KG1 (cell line): ENCODE measurements at places on chromosomes 1 and 21.

DNA sequence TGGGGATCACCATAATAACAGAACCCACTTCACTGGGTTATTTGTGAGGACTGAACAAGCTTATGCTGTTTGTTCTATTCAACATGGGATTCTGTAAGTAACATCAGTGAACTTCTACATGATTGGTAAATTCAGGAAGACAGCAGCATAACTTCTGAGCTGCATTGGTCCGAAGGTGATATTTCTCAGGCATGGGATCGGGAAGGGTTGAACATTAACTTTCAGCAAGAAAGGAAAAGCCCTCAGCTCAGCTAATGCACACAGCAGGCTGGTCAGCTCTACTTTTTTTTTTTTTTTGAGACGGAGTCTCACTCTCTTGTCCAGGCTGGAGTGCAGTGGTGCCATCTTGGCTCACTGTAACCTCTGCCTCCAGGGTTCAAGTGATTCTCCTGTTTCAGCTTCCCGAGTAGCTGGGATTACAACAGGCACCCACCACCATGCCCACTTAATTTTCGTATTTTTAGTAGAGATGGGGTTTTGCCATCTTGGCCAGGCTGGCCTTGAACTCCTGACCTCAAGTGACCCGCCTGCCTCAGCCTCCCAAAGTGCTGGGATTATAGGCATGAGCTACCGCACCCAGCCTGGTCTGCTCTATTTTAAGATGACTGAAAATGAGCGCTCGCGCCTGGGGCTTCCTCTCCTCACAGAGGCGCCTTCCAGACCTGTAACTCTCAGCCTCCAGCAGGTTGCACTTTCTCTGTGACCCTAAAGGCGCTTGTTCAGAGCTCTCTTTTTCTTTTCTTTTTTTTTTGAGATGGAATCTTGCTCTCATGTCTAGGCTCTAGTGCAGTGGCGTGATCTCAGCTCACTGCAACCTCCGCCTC lies 42.2 kb downstream of the ECE1 start:
- DNase-seq: no peak

- no peak for DNase-seq
Measured at GRCh38 chr1:230169454-230170152, 102.6 kb downstream of the GALNT2 start.

DNA sequence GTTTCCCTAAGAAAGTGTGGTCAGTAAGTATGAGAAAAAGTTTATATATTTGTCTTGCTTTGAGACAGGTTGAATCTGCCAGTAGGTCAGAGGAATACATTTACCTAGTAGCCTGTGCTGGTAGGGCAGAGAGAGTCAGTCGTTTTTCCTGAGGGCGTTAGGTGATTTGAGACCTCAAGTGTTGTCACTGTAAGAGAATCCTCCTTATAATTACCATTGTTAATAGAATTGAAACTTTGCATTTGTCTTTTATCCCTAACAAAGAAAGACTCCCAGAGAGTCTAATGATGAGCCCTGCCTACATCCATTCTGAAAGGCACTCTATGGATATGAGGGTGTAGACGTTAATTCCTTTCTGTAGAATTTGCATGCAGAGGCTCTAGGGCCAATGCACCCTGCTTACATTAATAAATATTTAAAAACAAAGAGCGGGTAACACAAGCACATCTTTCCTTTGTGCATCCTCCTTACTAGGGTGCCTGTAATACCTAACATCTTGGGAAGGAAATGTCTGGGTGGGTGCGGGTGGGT lies 16.4 kb downstream of the PBX1 start:
- DNase-seq: no peak

- DNase-seq: no peak
Measured at GRCh38 chr1:156944268-156944667, 23.8 kb downstream of the LRRC71 start.

DNA sequence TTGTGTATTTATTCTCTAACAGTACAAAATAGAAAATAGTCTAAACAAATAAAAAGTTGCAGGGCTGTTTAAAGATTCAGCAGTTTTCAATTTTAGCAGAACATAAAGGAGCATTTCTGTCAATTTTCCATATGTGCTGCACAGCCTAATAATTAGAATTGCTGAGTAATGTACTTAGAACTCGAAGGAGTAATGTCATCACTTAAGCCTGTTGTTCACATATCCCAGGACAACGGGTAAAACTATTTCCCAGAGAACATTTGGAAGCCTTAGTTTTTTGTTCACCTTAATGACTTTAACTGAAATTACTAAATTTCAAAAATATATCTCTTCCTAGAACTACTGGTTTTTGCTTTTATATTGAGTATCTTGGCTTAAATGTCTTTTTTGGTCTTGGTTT lies 81.6 kb downstream of the ZP4 start:
- no peak for DNase-seq

DNA sequence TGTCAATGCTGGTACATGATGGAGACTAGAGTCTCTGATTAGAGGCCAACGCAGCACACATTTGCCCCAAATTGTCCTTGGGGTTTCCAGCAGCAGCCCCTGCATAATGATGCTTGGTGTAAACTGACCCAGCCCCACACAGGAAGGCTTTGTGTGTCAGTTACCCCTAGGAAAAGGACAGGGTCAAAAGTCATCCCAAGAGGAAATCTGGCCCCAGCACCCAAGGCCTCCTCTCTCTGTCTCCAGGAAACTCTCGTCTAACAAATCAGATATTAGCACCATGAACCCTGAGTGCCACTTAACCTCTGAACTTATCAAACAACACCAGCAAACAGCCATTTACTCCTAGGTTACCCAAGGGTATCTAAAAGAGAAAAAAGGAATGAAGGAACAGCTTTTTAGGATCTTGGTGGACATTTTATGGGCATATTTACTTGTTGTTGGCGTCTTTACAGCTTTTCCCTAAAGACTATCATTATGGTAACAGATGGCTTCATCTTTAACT lies 84.5 kb downstream of the PSMG1 start:
- no peak for DNase-seq

DNA sequence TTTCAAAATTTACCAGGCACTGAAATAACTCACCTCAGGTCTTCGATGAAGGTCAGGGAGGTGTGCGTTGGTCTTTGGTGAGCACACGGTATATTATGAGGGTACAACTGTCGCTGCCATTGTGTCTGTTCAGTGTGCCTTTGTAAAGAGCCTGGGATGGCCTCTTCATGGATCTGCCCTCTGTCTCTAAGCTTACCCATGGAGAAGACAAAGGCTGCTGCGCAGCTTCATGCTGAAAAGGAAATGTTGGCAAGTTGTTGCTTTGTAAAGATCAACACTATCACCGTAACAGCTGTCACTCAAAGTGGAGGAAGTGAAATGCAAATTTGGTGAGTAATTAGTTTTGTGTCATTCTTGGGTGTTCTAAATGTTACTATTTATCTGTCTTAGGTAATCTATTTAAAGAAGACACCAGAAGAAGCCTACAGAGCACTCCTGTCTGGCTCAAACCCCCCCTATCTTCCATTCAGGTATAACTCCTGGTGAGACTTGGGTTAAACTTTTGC lies 71.6 kb downstream of the CDC14A start:
- DNase-seq: no peak

- no peak for DNase-seq
Measured at GRCh38 chr1:174005032-174005431, 17.1 kb downstream of the RC3H1 start.

DNA sequence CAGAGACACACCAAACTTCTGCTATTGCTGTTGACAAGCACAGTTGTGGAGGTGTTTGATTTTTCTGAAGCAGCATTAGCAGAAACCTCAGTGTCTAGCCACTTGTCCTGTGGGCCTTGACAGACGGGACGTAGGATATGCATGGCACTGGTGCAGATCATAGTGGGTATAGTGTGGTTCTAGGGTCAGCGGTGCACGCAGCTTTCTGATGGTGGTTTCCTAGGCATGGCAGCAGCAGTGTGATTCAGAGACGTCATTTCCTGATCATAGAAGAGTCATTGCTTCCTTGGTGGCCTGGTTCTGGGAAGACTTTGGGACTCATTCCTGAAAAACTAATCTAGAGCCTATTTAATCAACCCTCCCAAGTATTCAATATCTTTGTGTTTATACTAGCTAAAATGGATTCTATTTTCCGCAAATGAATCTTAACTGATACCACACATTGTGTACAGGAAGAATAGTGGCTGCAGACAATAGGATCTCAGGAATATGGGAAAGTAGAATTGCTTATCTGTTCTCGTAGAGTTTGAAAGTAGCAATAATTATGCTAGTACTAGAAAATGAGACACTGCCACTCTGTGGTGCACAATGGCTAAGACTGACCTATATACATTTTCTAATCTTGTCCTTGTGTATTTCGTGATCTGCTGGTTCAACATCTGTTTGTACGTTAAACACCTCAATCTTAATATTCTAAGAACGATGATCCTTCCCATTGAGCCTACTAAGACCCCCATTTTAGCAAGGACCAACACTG lies 2.8 kb upstream of the USP1 start:
- DNase-seq: peak; percentile 5

DNA sequence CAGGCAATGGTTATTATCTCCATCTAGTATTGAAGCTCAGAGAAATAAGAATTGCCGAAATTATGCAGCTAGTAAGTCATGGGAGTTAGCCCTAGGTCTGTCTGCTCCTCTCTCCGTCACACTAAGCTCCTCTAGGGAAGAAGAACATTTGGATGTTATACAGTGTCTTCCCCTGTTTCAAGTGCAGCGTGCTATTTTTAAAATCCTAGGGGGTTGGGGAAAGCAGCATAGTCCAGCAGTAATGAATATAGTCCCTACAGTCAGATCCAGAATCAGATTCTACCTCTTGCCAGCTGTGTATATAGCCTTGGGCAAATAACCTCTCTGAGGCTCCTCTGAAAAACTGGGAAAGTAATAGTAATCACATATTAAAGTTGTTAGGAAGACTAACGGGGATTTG lies 44.5 kb upstream of the OSBPL9 start:
- DNase-seq: no peak

DNA sequence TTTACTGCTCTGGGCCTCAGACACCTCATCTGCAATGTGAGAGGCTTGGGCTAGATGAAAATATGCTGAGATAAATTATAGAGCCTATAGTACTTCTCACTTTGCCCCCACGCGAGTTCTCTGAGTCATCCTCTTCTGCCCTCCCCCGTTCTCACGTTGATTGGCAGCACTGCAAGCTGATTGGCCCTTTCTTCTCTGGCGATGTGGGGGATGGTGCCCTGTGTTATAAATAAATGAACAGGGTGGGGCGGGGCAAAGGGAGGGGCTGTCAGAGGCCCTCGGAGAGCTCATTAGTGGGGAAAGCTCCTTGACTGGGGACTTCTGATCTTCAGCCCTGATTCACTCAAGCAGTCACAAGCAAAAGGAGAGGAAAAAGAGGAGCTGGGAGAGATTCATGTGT lies 64.3 kb upstream of the ZC3H12A start:
- DNase-seq: no peak

GRCh38 chr1:218345673-218346390 lies 696 bp downstream of the TGFB2 start:
- DNase-seq: no peak

- no peak for DNase-seq
Measured at GRCh38 chr1:205802060-205802459, 10.9 kb downstream of the SLC41A1 start.

- DNase-seq: peak; percentile 45
Measured at GRCh38 chr1:12167493-12168429, 970 bp downstream of the TNFRSF1B start.

- no peak for DNase-seq
Measured at GRCh38 chr1:180137776-180138175, 16.9 kb upstream of the QSOX1 start.

DNA sequence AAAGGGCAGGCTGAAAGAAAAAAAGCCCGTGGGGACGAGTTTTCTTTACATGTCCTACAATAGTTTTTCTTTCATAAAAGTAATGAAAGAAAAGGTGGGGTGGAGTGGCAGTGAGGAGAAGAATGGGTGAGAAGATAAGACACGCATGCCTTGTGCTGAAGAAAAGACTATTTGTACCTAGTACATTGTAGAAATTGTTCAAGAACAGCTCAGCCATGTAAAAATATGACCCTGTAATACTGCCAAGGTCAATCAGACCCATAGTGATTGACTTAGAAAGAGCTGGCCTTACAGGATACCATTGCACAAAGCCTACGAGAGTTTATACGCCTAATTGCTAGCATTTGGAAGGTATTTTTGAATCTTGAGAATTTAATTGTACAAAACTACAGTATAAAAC lies 126.0 kb upstream of the NRIP1 start:
- no peak for DNase-seq

DNA sequence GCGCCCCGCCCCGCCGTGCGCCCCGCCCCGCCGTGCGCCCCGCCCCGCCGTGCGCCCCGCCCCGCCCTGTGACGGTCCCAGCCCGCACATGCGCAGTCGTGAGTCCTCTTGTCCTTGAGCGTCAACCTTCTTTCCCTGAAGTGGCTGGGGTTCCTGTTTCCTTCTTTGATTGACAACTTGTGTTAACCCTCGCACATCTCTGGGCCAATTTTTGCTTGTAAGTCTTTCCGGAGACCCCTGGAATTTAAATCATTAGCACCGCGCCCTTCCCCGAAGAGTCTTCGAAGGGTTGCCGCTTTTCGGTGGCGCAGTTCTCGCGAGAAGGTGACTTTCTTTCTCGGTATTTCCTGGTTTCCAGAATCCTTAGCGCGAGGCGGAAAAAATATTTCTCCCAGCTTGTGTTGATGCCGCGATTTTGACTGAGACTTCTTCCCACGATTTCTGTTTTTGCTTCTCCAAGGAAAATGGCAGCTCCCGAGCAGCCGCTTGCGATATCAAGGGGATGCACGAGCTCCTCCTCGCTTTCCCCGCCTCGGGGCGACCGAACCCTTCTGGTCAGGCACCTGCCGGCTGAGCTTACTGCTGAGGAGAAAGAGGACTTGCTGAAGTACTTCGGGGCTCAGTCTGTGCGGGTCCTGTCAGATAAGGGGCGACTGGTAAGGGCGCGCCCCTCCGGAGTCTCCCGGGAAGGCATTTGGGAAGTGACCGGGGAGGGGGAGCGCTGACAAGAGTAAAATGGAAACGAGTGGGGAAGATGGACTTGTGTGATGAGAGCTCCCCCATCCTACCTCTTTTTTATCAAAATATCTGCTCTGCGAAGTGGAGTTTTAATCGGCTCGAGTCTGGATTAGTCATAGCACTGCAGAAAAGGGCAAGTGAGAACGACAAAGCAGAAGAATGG lies at the start of gene RNPC3:
TSS of gene RNPC3 (plus strand) at position 93 of the 901 bp plus-strand sequence. CDS start at position 465, 372 bp downstream.
- DNase-seq: peak; percentile 94

DNA sequence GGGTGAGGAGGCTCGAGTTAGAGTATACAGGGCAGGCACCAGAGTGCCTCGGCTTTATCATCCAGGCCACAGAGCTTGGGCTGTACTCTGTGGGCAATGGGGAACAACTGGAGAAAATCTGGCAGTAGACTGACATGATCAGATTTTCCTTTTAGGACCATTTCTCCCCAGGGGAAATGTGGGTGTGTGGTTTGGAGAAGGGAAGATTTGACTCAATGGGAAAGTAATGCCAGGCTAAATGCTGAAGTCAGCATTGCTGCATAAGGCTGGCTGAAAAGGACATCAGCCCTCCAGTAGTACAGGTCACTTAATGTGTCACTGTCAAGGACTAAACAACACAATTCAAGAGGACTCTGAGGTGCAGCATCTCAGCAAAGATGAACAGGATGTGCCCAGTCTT lies 5.0 kb downstream of the FYB2 start:
- DNase-seq: no peak
